Cardiac fibroblast (primary cell): ENCODE measurements at places on chromosomes 5 and 9.

DNA sequence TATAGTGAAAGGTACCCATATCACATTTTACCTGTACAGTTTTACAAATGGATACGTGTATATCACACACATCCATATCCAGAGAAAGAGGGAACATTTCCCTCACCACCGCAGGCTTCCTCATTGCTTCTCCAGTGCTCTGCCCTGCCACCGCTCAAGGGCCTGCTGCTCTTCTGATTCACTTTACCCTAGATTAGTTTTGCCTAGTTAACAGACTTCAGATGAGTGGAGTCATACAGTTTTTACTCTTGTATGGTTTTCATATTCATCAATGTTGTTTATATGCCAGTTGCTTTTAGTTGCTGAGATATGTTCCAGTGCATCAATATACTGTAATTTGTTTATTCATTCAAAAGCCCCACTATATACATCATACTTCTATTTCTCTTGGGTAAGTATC is 53.9 kb upstream of the POMT1 start:
- no peak for DNase-seq

GRCh38 chr9:137126786-137127185 is 12.2 kb upstream of the GRIN1 start:
- DNase-seq, result no peak

- no peak for DNase-seq
Measured at GRCh38 chr5:17020678-17021601, 84.9 kb upstream of the MYO10 start.

GRCh38 chr5:145811834-145812625 is 23.1 kb downstream of the PRELID2 start:
- peak; percentile 78 for DNase-seq

- peak; percentile 9 for DNase-seq
Measured at GRCh38 chr9:101388507-101388993, 3.7 kb upstream of the BAAT start.
